ENCODE measurements at places on chromosomes 16 and 17.

DNA sequence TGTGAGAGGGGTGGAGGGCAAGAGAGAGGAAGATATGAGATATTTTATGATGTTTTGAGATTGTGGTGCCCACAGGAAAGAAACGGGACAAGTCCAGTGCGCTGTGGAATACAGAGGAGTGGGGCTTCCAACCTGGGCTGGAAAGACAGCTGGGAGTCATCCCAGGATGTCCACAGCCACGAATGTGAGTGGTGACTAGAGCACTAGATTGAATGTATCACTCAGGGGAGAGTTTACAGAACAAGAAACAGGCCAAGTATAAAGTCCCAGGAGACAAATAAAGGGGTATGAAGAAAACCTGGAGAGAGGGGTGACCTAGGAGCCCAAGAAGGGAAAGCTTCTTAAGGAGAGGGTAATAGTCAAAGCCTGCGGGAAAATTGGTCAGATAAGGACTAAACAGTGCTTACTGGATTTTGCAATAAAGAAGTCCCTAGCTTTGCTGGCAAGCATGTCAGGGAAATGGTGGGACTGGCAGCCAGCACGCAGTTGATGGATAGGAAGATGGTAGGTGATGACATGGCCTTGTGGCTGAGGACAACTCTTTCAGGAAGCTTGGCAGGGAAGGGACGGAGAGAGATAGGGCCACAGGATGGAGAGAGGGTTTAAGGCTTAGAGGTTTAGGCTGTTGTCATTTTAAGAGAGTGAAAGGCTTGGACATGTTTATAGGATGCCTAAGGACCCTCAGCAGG, 114.5 kb downstream of the AXIN2 start:
- no peak for DNase-seq

GRCh38 chr17:9475101-9475658, 100.4 kb downstream of the STX8 start:
- no peak for DNase-seq

DNA sequence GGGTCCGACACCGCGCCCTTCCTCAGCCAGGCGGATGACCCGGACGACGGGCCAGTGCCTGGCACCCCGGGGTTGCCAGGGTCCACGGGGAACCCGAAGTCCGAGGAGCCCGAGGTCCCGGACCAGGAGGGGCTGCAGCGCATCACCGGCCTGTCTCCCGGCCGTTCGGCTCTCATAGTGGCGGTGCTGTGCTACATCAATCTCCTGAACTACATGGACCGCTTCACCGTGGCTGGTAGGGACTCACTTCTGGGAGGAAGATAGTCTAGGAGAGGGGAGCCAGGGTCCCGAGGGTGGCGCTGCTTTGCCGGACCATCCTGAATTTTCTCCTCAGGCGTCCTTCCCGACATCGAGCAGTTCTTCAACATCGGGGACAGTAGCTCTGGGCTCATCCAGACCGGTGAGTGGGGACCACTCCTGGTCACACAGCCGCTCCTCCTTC, 601 bp downstream of the SPNS1 start:
- no peak for DNase-seq

- DNase-seq: no peak
Measured at GRCh38 chr17:37060928-37061327, 112.2 kb downstream of the AATF start.

Data from fibroblast of skin of right quadriceps (primary cell).